ENCODE measurements at places on chromosomes 16 and 17.

- no peak for DNase-seq
These were observed 5.1 kb downstream of the STH start for GRCh38 chr17:46003907-46004748.

- DNase-seq, result no peak
These were observed 33.2 kb downstream of the TMEM235 start for GRCh38 chr17:78264590-78264989.

DNA sequence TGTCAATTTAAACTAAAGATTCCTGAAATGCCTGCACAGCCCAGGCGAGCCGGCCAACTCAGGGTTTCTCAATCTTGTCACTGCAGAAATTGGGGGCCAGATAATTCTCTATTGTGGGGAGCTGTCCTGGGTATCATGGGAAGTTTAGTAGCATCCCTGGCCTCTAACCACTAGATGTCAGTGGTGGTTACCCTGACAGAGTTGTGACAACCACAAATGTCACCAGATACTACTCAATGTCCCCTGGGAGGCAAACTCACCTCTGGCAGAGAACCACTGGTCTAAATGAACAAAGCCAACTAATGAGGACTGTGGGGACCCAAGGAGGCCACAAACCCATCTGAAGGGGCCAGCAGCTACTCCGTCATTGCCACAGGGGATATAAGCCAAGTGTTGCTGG is 90.9 kb downstream of the MYH11 start:
- DNase-seq, result peak; percentile 33

- DNase-seq, result no peak
These were observed 175.3 kb downstream of the UTP18 start for GRCh38 chr17:51435641-51436091.

DNA sequence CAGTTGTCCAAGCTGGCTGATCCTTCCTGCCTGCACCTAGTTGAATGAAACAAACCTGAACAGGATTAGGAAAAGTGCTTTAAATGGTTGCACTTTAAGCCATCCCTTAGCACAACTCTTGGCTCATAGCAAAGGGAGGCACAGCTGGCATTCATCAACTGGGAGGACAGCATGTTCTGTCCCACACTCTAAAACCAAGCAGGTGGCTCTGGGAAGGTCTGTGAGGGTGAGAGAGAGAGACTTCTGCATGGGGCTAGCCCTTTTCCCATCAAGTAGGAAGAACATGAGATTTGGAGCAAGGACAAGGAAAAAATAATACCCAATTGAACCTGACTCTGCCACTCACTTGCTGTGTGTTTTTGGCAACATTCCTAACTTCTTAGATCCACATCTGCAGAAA is 140.9 kb upstream of the CCL2 start:
- no peak for DNase-seq

GRCh38 chr16:49344401-49344800 is 29.2 kb upstream of the C16orf78 start:
- no peak for DNase-seq

DNA sequence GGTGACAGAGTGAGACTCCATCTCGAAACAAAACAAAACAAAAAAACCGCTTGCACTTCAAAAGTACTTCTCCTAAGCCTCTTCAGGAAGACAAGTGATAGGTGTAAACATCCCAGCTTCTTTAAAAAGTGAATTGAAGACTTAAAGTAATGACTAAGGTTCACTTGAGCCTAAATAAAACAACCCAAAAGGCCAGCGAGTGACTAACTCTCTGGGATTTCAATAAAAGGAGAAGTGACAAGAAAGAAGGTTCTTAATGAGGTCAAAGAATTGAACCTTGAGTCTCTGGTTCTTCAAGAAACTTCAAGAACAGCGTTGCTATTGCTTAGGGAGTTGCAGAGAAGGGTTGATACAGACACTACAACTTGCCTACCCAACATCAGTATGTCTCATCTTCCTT is 42.2 kb downstream of the STX8 start:
- DNase-seq, result no peak

DNA sequence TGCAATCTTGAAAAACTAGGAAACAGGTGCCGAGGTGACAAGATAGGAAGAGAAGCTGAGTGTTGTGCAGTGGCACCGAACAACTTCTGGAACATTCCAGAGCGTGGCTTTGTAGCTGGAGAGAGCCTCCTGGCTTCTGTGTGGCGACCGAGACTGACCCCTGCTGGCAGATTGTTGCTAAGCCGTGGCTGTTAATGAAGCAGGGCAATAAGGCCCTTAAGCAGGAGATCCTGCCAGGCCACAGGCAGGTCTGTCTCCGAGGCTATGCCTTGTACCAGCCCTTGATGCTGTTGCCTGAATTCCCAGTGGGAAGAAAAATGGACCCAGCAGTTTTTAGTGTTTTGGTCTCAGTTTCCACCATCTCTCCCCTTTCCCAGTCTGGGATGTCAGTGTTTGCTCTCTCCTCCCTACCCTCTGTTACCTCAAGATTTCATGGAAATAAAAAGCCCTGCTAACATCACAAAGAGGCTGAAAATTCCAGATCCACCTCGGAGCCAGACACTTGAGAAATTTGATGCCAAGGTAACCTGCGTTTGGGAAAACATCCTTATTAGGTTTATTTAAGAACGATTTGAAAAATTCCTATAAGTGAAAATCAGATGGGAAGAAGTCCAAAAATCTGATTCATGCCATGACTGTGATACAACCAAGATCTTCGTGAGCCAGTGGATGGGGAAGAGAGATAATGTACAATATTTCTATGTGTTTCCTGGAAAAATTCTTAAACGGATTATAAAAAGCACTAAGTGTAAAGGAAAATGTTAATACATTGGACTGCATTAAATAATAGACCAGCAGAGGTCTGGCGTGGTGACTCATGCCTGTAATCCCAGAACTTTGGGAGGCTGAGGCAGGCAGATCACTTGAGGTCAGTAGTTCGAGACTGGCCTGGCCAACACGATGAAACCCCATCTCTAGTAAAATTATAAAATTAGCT is 265.1 kb downstream of the PRKCA start:
- DNase-seq, result peak; percentile 76

DNA sequence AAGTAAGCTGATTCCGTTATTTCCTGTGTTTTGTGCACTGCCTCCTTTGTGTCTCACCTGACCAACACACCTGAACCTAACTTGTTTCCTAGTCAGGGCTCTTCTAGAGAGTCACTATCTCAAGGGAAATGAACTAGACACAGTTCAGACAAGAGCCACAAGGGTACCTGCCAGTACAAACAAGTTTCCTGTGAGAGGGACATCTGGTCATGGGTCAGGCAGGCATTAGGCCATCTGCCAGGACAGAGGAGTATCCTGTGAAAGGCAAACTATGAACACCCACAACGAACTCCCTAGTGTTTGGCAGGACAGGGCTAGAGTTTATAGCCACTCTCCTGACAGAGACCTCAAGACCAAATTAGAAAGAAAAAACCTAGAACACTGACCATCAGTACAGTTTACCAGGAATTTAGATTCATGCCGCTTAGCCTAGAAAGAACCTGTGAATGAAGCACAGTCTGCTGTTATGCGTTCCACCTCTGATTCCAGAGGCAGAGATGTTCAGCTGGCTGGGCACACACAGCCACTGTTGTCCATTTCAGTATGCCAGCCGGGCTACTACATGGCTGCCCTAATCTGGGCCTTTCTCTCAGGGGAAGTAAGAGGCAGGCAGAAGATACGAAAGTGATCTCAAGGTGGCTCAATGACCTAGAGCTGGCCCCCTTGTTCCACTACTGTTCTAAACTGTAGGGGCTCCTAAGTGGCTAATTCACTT is 20.7 kb upstream of the GLG1 start:
- no peak for DNase-seq

DNA sequence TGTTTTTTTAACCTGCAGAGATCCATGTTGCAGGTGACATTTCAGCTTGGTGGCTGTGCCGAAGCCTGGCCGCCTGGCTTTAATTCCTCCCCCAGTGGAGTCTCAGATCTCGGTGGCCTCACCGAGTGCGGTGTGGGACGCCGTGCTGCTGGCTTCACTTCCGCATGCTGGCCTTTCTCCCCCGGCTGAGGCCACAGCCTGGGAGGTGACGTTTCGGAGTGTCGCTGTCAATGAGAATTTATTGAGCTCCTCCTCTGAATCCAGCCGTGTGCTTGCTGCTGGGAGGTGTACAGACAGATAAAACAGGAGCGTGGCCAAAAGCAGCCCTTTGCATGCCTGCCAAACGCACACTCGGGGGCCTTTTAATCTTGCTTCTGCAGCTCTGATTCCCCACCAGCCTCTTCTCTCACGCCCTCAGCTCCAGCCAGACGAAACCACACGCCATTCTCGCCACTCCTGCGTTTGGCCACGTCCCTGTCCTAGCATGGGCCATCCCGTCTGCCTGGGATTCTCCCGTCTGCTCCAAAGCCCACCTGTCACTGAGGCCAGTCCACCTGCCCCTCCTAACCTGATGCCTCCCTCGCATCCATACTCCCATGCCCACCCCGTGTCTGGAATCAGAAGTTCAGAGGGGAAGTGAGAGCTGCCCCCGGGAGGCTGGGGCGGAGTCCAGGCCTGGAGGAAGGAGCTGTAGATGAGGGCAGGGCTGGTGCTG is 3.6 kb downstream of the GSE1 start:
- DNase-seq, result no peak

GRCh38 chr16:27431773-27432532 is 30.0 kb downstream of the IL21R start:
- no peak for DNase-seq

DNA sequence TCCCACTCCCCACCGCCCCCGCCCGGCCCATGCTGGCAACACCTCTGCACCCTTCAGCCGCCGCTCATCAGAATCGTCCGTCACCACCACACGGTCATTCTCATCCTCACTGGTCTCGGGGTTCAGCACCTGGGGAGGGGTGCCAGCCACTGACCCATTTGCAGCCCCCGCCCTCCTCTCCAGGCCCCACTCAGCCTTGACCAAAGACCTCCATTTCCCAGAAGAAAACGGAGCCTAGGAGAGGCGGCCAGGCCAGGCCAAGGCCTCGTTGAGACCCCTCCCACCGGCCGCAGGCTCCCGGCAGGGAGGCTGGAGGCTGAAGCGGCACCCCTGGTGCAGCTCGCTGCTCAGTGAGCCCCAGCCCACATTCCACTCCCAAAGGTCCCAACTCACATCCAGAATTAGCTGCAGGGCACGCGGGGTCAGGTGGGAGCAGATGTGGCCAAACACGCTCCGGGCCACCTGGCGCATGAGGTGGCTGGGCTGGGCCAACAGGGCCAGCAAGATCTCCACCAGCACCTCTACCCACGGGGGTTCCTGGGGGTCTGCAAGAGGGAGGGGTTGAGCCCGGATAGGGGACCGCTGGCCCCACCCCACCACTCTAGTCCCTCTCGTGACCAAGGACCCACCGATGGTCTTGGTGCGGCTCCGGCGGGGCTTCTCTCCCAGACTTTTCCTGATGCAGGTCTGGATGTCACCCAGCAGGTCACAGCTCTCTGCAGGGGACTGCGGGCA is 9.8 kb downstream of the MYBBP1A start:
- no peak for DNase-seq

DNA sequence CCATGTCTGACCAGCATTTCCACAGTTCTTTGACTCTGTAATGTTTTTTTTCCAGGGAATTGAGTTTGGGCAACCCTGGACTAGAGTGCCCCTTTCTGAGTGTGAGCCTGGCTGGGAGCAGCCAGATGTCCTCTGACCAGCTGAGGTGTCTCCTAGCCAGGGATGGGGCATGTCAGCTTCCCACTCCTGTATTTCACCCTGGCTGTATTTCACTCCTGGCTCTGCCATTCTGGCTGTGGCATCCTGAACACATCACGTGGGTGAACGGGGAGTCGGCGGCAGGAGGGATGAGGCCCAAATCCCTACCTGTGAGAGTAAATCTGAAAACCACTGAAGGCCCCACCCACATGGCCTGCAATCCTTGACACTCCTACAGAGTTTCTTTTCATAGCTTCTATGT is 31.3 kb downstream of the KDM8 start:
- no peak for DNase-seq

DNA sequence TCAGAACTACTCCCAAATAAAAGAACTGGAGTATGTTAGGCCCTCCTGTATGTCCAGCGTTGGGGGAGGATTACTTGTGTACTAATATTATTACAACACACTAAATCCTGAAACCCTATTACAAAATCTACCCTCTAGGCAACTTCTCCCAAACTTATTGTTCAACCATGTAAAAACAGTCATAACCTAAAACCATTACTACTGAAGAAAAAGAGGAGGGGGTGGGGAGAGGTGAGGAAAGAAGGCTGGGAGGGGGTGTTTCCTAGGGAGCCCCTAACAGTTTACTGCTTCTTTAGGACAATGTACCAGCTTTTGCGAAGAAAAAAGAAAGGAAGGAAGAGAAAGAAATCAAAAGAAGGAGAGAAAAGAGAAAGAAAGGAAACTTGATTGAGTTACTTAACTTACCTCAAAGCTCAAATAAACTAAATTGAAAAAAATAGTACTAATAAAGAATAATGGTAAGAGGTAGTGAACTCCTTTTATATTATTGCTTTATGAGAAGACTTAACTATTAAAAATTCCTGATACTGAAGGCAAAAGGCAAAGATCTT is 2.3 kb downstream of the SALL1 start:
- DNase-seq, result no peak

GRCh38 chr16:52050418-52050817 is 496.5 kb downstream of the TOX3 start:
- no peak for DNase-seq

DNA sequence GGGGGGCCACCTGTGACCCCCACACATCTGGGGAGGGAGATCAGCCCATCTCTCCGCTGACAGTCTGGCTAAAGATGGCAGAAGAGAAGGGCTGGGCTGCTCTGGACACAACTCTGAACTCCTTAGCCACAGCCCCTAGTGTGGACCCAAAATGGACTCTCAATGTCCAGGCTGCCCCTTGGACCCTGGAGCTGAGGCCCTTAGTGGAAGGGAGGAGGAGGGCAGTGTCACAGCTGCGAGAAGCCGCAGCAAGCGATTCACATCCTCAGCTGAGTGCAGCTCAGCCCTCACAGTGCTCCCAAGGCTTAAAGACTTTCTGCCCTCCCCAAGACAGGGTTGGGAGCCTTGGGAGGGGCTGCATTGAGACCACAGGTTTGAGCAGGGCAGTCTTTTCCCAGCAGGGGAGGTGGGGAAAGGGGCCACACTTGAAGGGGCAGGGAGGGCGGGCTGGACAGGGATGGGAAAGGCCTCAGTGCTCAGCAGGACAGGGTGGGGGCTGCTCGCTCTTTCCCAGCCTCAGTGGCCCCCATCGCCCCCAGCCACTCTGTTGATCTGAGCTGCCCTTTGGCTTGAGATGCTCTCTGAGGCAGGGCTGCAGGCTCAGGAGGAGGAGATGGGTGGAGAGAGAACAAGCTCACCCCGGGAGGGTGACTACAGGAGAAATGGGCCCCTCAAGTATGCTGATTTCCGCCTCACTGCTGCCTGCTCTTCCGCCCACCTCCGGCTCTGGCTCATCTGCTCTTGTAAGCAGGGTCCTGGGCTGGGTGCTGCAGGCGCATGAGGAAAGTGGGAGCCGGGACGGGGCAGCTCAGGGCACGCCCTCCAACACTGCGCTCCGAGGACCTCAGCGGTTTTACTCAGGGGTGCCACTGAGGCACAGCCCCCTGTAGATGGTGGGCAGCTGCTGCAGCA is 50.9 kb upstream of the MTSS2 start:
- DNase-seq, result no peak

GRCh38 chr17:79631640-79632431 is 21.0 kb upstream of the RBFOX3 start:
- no peak for DNase-seq

All from retina (tissue), 1 donor.